ENCODE measurements at places on chromosomes 1 and 21. TPM values are rescaled to one million over a fixed set of nuclear protein-coding genes. Genes with fewer than 3 reads are reported as not detected.

FAM72B gene
- 4.3 TPM for total RNA-seq

POU2F1 gene
- 3.7 TPM for total RNA-seq

SHISA4 gene
- total RNA-seq = 36.9 TPM

MTF2 gene
- total RNA-seq = 3.6 TPM

IRF6 gene
- total RNA-seq = not detected

DCST2 gene
- not detected for total RNA-seq

KRTAP19-3 gene
- not detected for total RNA-seq

S100A1 gene
- total RNA-seq = not detected

RNF207 gene
- 29.2 TPM for total RNA-seq

OPRD1 gene
- not detected for total RNA-seq
